Ovary (tissue), 10 donors: ENCODE measurements at places on chromosomes 7 and 10. TPM values are rescaled to one million over a fixed set of nuclear protein-coding genes. Genes with fewer than 3 reads are reported as not detected.

DNA sequence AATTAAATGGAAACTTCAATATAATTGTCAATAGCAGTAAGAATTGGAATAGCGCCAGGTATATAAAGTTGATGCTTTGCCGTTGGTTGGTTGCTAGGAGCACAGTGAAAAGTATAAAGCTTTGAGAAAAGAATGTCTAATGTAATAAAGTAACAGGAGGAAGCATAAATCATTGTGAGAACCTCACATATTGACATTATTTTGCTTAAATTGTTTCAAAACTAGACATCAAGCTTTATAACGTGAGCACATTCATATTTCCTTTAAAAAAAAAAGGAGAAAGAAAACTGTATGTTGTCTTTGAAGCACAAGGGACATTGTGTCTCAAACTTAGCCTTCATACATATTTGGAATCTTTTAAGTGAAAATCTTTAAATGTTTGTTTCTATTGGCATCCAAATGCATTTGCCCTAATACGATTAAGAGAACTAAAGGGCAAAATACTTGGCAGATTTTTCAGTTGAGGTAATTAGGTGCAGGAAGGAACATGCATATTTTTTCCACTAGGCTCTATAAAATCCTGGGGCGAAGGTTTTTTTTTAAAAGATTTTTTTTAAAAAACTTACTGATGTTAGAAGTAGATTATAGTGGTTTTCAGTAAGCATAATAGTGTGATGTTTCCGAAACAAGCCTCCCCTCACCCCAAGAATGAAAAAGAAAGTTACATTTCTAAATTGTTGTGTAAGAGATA is 92.4 kb downstream of the ARID5B start:
- H3K36me3 ChIP-seq: no peaks in the 10 kb centered on the region
- H3K4me1 ChIP-seq: peaks cover 7% of the 10 kb centered on the region
- H3K27me3 ChIP-seq: no peaks in the 10 kb centered on the region
- H3K27ac ChIP-seq: no peak overlapping the region
- H3K4me3 ChIP-seq: no peak overlapping the region
- no peak for DNase-seq

DNA sequence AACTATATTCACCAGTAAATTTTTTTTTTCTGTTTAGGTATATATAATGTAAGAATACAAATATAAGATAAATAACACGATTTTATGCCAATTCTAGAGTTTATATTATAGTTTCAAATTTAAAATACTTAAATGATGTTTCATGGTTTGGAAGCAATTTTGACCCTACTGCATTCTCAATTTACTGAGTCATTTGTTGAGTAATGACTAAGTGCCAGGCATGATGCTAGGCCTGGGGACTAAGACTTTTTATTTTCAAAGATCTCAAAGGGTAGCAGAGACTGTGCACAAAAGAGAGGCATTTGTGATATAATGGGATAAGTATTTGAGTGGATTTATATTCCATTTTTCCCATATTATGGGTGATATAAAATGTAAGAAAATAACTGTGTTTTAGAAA is 78.9 kb upstream of the SMIM30 start:
- no peak overlapping the region for H3K4me3 ChIP-seq
- H3K36me3 ChIP-seq: no peaks in the 10 kb centered on the region
- H3K4me1 ChIP-seq: no peaks in the 10 kb centered on the region
- H3K27ac ChIP-seq: no peak overlapping the region
- no peak for DNase-seq

AQP1 gene
- 89.3 TPM for total RNA-seq

CDC14C gene
- total RNA-seq: not detected

CALCR gene
- total RNA-seq: not detected

LIPF gene
- not detected for total RNA-seq
